Type B pancreatic cell (in vitro differentiated cells): ENCODE measurements at places on chromosomes 2 and 18.

GRCh38 chr2:53562407-53562806, 205.2 kb upstream of the CHAC2 start:
- DNase-seq: no peak

DNA sequence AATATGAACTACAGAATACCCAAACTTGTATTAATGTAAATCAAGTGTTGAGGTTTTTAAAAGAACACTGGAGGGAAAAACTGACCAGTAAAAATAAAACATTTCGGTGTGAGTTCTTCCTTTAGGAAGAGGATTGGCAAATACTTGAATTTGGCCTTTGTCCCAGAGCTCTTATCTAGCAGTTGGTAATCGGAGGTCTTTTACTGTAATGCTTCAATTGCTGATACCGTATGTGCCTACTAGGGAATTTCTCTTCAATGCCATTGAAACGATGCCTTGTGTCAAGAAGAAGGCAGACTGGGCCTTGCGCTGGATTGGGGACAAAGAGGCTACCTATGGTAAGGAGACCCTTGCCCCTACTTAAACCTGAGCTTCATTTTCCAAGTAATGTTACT, 4.1 kb downstream of the RRM2 start:
- DNase-seq: no peak

DNA sequence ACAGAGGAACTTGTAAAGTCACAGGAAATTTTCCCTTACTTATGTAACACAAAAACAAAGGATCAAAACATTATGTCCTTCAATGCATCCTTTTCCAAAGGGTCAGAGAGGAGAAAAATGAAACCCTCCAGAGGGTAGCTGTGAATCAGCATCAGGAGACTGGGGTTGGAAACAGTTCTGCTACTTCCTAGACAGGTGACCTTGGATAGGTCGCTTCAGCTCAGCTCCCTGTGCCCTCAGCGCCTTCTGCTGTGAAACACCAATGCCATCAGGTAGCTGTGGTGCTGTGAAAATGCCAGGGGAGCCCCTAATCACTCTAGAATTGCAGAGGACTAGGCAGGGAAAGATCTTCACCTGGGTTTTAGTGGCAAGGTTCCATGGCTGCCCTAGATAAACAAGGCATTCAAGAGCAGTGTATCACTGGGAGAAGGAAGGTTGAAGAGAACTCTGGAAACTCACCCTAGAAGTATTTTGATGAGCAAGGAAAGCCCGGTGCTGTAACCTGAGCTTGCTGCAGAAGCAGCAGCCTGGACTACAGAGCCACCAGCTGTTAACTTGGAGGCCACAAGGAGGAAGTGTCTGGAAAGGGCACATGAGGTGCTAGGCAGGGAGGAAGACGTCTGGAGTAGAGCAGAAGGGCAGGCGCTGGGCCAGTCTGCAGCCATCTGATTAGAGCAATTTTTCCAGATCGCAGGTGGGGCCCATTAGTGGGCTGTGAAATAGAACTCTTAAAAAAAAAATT, 100.7 kb upstream of the MCFD2 start:
- DNase-seq: no peak

GRCh38 chr2:149353421-149353820, 23.0 kb downstream of the LYPD6 start:
- no peak for DNase-seq

GRCh38 chr2:121346407-121346806, 61.4 kb upstream of the TFCP2L1 start:
- no peak for DNase-seq

GRCh38 chr2:199456383-199457146, 1.2 kb downstream of the SATB2 start:
- DNase-seq: no peak

DNA sequence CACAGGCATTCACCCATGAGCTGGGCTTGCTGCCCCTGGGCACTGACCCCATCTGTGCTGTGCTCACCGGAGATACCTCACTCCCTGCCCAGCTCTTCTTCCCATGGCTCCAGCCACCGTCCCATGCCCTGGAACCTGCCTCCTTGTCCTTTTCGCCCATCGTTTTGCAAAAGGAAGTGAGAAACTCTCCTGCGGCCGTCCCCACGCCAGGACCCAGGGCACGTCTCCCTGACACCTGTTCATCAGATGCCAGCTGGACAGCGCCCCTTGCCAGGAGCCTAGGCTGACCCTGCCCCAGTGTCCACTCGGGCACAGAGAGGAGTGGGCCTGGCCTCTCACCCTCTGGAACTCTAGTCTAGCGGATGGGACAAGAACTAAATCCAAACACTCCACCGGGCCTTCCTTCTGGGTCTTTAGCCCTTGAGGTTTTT, 238.6 kb downstream of the SEPTIN10 start:
- peak; percentile 65 for DNase-seq

GRCh38 chr2:70894765-70895164, 40.9 kb upstream of the ATP6V1B1 start:
- DNase-seq: peak; percentile 60

DNA sequence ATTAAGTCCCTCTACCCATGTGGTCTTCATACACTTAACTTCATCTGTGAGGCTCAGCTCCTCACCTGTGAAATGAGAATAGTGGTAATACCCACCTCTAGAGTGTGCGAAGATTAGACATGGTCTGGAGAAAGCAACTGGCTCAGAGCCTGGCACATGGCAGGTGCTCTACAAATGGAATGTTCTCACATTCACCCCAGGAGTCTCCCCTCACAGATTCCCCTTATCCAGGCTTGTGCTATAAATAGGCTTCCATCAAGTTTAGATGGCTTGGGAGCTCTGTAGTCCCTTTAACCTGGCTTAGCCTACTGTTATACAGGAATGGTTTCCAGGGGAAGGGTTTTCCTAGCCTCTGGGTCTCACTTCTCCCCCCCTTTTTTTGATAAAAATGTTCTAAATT, 455.9 kb downstream of the RNF144A start:
- no peak for DNase-seq

- no peak for DNase-seq
Observed at GRCh38 chr2:25842155-25842554, 36.1 kb downstream of the ASXL2 start.

DNA sequence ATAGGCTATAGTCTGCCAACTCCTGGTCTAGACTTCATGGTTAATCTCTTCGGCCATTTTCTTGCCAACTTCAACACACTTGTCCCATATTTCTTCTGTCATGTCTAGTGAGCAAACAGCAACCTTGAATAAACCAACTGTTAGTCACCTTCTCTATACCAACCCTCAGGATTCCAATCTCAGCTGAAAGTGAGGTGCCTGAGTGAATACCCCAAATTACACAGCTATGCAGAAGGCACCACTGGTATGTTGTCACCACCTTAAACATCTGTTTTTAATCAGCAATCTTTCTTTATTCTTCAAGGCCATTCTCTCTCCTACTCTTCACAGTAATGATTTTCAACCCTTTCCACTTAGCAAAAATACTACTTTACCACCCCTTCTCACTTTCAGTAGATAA, 39.3 kb downstream of the THOC1 start:
- no peak for DNase-seq

DNA sequence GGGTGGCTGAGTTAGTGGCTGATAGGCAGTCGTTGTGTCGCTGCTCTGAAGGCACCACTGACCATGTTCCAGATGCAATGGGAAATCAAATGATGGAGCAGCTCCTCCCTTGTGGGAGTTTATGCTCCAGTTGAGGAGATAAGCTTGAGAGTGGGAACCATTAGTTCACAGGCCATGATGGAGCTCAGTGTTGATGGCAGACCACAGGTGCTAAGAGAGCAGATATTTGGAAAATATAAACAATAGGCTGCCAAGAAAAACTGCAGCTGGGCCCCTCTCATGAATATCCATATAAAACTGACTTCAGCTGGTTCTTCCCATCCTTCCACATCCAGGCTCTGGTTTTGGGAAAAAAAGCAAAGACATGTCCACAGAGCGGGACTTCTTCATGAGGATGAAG, 63.1 kb downstream of the EPAS1 start:
- DNase-seq: no peak

DNA sequence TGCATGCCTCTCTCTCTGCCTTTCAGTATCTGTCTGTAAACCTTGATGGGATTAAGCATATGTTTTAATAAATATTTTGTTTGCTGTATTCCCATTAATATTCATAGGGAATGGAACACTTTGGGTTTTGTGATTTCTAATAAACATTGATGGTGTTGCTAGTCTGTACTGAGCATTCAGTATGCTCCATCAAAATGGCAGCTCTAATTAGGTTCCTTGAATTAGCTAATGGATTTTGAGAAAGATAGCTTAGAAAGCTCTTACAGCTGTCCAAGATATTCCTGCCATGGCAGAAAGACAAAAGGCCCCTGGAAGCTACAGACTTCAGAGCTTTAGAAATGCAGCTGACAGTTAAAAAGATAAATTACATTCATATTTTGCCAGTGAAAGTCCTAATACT, 199.2 kb upstream of the NRP2 start:
- no peak for DNase-seq

- DNase-seq: no peak
Observed at GRCh38 chr2:236177604-236177966, 9.4 kb upstream of the GBX2 start.

DNA sequence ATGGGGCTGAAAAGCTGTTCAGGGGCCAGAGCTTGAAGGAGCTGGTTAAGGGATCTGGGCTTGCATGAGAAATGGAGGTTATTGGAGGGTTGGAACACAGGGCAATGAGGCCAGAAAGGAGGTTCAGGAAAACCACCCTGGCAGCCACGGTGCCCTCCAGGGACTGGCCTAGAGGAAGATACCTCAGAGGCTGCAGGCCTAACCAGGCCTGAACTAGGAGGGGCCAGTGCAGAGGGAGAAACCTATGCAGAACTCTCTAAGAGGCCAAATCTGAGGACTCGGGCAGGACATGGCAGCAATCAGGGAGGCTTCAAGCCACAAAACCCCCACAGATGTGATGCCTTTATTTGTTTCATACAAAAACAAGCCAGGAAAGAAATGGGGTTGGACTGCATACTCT, 66.8 kb downstream of the BIN1 start:
- no peak for DNase-seq

DNA sequence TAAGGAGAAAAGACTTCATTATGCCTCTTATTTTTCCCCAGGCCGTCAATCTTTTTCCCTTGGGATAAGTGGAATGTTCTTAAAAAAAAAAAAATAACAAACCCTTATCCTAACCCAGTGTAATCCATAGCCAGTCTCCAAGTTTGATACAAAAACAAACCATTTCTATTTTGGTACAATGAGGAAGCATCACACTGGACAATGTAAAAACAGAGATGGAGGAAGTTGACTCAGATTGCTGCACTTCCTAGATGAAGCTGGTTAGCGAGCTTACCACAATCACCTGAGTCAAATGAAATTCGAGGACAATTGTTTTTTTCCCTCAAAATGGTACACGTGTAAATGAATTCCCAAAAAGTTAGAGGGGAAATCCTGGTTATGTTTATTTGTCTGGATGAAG, 259.7 kb downstream of the TCF4 start:
- DNase-seq: no peak

DNA sequence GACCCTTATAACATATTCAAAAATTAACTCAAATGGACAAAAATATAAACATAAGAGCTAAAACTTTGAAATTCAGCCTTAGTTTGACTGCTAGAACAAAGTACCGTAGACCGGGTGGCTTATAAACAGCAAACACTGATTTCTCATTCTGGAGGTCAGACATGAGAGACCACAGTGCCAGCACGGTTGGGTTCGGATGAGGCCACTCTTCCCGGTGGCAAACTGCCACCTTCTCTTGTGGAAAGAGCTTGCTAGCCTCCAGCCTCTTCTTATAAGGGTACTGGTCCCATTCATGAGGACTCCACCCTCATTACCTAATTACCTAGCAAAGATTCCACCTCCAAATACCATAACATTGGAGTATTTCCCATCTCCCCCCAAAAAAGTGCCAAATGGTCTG, 91.3 kb downstream of the FAM210A start:
- no peak for DNase-seq

- no peak for DNase-seq
Observed at GRCh38 chr2:108067820-108068405, 81.6 kb downstream of the SLC5A7 start.
